Psoas muscle (tissue), 8 donors: ENCODE measurements at places on chromosomes 12 and 14. TPM values are rescaled to one million over a fixed set of nuclear protein-coding genes. Genes with fewer than 3 reads are reported as not detected.

The BCL2L14 gene
- total RNA-seq: not detected

- no peak for DNase-seq
These were observed 87.9 kb downstream of the SRRM4 start for GRCh38 chr12:119069147-119069642.

The KITLG gene
- 4.1 TPM for total RNA-seq

- peak; percentile 54 for DNase-seq
These were observed 808 bp downstream of the ITPR2 start for GRCh38 chr12:26831951-26832821.

The KRT2 gene
- not detected for total RNA-seq

The LRP6 gene
- 16.6 TPM for total RNA-seq

- DNase-seq: no peak
These were observed 43.8 kb upstream of the CSRNP2 start for GRCh38 chr12:51127050-51127729.

DNA sequence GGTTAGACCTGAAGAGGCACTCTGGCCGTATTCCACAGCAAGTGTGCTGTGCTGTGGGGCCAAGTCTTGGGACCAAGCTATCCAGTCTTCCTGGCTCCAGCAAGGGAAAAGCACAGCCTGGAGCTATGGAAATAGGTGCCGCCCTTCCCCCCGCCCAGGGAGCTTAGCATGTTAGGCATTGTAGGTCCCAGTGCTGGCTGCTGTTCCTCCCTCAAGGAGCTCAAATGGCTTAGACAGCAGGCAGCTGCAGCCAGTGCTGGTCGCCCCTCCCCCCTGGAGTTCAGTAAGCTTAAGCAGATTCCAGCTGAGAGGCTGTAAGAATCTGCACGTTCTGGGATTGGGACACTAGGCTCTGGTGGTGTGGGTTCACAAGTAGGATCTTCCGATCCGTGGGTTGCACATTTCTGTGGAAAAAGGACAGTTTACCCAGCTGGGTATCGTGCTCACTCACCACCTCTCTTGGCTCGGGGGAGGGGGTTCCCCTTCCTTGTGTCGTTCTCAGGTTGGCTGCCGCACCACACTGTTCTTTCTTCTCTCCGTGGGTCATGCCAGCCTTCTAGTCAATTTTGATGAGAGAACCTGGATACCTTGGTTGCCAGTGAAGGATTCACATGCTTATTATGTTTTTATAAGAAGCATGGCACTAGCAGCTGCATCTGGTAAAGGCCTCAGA is 127.3 kb downstream of the CNTN1 start:
- DNase-seq: no peak

GRCh38 chr12:122076743-122077495 is 1.6 kb upstream of the MLXIP start:
- DNase-seq: no peak

The ZNF26 gene
- total RNA-seq: 3.1 TPM
